GM10248 (cell line): ENCODE measurements at places on chromosomes 7 and 10.

- DNase-seq, result no peak
Observed at GRCh38 chr7:37009125-37009675, 284.9 kb upstream of the AOAH start.

GRCh38 chr7:36029853-36030515 is 123.1 kb upstream of the EEPD1 start:
- no peak for DNase-seq

DNA sequence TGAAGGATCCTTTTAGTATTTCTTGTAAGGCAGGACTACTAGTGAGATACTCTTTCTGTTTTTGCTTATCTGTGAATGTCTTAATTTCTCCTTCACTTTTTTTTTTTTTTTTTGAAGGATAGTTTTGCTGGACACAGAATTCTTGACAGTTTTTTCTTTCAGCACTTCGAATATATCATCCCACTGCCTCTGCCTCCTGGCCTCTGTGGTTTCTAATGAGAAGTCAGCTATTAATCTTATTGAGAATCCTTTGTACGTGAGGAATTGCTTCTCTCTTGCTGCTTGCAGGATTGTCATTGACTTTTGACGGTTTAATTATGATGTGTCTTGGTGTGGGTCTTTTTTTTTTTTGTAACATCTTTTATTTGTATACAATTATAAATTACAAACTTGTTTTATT is 12.6 kb upstream of the WAC start:
- no peak for DNase-seq

DNA sequence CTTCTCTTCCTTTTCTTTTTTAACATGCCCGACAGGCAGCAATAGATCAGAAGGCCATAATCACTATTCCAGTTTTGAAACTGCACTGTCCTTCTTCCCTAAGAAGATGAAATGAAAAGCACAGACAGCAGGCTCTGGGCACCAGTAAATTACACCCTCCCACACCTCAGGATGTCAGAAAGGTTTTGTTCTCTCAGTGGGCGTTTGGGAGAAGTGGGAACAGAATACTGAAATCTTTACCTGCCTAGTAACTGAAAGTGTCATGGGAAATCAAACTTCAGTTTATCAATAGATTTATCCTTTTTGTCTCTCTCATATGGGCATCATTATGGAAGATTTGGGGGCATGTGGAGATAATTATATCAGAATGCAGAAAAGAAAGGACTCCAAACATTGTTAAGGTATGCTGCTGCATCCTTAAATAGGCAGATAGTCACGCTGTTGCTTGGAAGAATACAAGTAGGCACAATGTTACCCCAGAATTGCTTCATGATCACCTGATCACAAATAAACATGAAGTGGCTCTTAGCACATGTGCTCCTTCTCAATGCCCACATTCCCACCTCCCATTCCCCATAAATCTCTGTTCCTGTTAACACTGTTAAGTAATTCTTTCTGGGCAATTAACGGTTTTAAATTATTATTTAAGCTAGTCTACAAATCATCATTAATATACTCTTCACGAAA is 113.3 kb downstream of the DOCK4 start:
- no peak for DNase-seq

GRCh38 chr7:13984831-13985685 is 4.4 kb downstream of the ETV1 start:
- DNase-seq, result no peak

DNA sequence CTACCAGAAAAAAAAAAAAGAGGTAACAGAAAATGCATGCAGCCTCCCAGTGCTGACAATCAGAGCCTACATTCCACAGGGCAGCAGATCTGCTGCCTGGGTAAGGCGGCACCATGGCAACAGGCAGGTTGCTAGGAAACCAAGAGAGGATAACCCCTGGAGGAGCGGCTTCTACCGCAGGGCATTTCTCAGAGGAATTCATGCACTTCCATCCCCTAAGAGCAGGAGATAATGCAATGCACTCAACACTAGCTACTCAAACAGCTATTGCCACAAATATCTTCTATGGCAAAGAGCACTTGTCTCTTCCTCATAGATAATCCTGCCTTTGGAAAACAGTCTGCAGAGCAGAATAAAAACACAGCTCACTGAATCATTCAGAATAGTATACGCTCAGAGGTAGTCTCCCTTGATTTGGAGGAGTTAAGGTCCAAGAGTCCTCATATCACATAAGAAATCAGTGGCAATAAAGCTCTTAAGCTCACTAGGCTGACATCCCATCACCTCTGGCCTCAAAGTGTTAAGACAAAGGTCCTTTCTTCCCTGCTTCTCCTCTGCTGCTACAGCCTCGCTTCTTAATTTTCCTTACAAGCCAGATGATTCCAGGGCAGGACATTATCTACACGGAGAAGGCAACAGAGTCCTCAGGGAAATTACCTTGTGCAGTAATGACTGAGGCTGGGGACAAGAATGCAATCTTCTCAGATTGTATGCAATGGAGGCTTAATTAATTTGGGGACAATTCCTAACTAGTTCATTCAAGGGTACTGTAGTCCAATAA is 10.7 kb downstream of the PSAP start:
- no peak for DNase-seq

DNA sequence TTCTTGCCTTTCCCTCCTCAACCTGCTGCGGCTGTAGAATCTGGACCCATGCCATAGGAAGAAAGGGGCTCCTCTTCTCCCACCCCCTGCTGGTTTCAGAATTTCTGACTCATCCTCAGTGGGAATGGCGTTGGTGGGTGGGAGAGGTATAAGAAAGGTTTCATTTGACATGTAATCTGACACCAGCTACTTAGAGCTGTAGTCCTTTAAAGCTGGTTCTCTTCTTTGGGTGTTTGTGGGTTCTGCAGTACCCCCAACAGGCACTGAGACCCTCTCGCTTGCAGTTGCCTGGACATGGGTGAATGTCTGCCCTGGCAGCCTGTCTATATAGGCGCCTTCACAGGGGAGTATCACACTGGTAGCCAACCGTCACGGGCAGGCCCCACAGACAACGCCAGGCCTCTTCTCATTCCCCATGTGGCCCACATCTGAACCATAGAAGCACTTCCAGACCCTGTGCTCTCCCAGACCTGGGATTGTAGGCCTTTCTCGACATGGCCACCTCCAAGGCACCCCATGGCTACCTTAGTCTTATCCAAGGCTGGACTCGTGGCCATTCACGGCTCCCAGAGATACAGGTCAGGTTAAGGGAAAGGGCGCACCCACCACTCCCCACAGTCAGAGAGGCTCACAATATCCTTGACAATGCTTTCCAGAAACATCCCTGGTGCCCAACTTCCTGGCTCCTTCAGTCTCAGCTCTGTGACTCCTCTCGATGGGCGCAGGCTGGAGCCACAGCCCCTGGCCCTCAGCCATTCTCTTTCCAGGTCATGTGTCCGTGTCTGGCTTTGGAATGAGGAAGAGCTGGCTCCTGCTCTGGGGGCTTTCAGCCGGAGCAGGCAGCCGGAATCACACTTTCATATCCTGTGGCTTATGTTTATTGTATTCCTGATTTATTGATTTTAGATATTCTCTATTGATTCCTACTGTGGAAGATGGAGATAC is 17.5 kb downstream of the ZNF862 start:
- no peak for DNase-seq

- no peak for DNase-seq
Observed at GRCh38 chr10:36277459-36277858, 635.4 kb upstream of the FZD8 start.
